Stimulated activated CD4-positive, alpha-beta T cell treated with anti-CD3 and anti-CD28 coated beads, Interleukin-4, amount 100 ng/mL, for 4 hours (primary cell): ENCODE measurements at places on chromosomes 16 and 17.

- no peak for DNase-seq
These were observed 30.1 kb upstream of the PMFBP1 start for GRCh38 chr16:72202014-72202413.

- DNase-seq, result no peak
These were observed 29.0 kb upstream of the ATP2C2 start for GRCh38 chr16:84339311-84339710.

- no peak for DNase-seq
These were observed 20.7 kb downstream of the UBN1 start for GRCh38 chr16:4868026-4868425.

GRCh38 chr16:23423496-23424049 is 29.4 kb downstream of the COG7 start:
- DNase-seq, result no peak

GRCh38 chr16:88761830-88762229 is 23.2 kb downstream of the PIEZO1 start:
- no peak for DNase-seq

- DNase-seq, result peak; percentile 9
These were observed 780 bp upstream of the DCAKD start for GRCh38 chr17:45052052-45052772.

DNA sequence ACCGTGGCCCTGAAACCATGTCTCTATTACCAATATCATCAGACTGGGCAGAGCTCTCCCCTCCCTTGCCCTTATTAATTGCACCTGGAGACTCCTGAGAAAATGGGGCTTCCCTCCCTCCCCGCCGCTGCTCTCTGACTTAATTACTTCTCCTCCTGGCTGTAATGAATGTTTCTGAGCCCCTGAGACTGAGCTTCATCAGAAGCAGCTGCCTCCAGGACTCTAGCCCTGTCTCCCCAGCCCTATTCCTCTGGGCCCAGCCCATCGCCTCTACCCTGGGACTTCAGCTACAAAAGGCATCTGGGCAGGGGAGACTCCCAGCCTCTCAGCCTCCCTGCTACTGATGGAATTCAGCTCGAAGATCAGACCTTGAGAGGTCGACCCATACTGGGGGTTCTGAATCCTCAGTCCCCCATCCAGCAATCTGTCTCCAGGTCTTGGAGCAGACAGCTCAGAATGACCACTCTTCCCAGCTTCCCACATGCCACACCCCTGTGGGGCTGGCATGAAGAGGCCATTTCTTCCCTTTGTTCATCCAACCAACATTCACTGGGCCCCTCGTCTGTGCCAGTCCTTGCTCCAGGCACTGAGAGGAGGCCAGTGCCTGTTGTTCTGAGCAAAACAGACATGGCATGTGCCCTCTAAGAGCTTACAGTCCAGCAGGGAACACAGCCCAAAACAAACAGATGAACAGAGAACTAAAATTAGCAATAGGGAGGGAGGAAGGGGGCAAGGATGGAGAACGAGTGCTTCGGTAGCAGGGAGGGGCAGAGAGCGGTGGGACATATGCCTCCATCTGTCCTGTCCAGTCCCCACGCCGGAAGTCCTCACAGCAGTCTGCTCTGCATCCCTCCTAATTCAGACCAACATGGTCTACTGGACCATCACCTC is 17.0 kb upstream of the NAGS start:
- no peak for DNase-seq

- DNase-seq, result no peak
These were observed 1.7 kb downstream of the RPH3AL start for GRCh38 chr17:350706-351448.

GRCh38 chr17:39131616-39132015 is 19.8 kb downstream of the PLXDC1 start:
- no peak for DNase-seq

- DNase-seq, result no peak
These were observed 6.8 kb downstream of the TBKBP1 start for GRCh38 chr17:47700471-47701449.

GRCh38 chr17:79707931-79708891 is 22.5 kb upstream of the ENPP7 start:
- peak; percentile 57 for DNase-seq

DNA sequence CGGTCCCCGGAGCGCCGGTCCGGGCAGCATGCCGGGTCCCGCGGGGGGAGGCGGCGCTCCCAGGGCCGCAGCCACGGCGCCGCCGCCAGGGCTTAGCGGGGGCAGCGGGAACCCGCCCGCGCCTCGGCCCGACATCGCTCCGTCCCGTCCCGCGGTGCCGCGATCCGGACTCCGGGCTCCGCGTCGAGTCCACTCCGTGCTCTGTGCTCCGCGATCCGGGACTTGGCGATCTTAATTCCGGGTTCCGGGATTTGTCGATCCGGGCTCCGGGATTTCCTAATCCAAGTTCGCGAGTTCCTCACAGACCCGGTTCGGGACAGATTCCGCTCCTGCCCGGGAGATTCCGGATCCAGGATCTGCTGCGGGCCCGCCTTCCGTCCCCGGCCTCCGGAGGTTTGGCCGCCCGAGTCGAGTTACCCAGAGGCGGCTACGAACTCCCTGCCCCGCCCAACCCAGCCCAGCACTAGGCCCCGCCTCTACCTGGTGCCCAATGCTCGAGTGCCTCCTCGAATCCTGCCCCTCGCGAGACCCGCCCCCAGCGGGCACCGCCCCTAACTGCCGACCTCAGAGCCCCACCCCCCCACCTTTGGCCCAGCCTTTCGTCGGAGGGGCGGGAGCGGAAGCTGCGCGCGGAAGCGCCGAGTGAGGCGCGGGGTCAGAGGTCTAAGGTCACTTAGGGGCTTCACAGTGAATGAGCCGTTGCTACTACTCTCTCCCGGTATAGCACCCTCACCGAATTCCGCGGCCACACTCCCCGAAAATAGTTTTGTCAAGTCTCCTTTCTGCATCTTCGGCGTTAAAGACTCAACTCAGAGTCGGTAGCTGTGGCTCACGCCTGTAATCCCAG is at the start of gene SMARCD2:
SMARCD2 (minus strand) TSS at position 146 of the 847 bp plus-strand sequence; CDS start at position 135, 11 bp downstream.
- peak; percentile 99 for DNase-seq

DNA sequence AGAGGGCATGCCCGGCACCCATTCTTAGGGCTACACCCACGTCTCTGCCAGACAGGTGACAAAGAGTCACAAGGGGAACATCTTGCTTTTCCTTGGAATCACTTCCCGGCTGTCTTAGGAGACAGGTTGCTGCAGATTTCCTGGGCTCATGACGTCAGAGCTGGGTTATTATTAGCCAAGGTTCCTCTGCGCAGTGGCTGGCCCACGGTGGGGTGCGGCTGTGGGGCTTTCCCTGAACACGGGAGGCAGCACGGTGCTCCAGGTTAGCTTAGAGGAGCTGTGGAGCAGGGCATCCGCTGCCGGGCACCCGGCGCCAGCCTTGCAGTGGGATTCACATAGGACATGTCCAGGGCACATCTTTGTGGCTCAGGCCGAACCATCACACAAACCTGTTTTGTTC is 118.0 kb upstream of the PLCG2 start:
- DNase-seq, result no peak

DNA sequence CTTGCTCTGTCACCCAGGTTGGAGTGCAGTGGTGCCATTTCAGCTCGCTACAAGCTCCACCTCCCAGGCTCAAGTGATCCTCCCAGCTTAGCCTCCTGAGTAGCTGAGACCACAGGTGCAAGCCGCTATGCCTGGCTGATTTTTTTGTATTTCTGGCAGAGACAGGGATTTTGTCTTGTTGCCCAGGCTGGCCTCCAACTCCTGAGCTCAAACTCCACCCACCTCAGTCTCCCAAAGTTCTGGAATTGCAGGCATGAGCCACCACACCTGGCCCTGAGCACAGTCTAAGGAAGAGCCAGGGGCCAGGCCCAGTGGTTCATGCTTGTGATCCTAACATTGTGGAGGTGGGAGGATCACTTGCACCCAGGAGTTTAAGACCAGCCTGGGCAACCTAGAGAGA is 21.8 kb upstream of the BCO1 start:
- no peak for DNase-seq

- DNase-seq, result no peak
These were observed 25.4 kb downstream of the RANBP10 start for GRCh38 chr16:67780847-67781564.

- DNase-seq, result no peak
These were observed 890 bp upstream of the CD300A start for GRCh38 chr17:74465378-74466110.

DNA sequence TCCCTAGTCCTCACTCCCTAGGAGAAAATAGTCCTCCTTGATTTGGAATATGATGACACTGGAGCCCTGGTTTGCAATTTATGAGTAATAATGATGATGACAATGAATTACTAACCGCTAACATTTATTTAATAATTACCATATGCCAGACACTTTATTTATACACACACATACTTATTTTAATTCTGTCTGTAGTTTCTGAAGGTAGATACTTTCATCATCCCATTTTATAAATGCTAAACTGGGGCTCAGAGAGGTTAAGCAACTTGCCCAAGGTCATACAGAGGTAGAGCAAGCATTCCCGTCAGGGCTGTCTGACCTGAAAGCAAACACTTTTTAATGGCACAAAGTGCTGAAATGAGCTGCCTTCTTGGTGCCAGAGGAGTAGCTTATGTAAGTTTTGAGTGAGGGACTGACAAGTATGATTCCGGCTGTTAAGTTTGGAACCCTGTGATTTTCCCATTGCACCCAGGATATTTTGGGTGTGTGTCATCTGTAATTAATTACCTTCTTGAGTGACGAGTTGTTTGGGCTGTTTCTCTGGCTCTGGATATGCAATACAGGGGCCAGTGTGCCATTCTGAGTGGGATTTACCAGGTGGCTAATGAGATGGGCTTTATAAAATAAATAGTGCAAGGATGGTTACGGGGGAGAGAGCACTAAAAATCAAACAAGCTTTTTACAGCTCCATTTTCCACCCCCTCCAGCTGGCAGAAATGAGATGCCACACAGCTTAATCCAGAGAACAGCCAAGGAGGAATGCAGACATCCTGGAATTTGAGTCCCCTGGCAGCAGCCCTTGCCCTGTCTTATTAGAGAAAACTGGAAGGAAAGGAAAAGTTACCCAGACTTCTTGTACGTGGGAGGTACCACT is 211.8 kb downstream of the SNX29 start:
- no peak for DNase-seq

DNA sequence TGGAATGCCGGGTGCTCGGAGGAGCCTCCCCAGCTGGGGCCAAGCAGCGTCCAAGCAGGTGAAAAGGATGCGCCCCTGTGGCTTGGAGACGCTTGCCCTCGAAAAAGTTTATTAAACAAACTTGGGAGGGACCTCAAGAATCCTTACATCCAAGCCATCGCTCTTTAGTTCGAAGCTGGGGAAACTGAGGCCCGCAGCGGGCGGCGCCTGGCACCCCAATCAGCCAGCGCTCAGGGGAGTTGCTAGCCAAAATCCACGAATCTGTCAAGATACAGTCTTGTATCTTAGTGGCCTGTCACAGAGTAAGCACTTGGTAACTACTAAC is 553 bp upstream of the B9D1 start:
- no peak for DNase-seq

DNA sequence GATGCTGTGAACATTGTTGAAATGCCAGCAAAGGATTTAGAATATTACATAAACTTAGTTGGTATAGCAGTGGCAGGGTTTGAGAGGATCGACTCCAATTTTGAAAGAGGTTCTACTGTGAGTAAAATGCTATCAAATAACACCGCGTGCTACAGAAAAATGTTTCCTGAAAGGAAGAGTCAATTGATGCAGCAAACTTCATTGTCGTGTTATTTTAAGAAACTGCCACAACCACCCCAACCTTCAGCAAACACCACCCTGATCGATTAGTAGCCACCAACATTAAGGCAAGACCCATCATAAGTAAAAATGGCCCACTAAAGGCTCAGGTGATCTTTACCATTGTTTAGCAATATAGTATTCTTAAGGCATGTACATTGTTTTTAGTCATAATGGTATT is 27.3 kb downstream of the HLF start:
- DNase-seq, result no peak

- DNase-seq, result no peak
These were observed 34.1 kb upstream of the ELAC2 start for GRCh38 chr17:13051915-13052314.

DNA sequence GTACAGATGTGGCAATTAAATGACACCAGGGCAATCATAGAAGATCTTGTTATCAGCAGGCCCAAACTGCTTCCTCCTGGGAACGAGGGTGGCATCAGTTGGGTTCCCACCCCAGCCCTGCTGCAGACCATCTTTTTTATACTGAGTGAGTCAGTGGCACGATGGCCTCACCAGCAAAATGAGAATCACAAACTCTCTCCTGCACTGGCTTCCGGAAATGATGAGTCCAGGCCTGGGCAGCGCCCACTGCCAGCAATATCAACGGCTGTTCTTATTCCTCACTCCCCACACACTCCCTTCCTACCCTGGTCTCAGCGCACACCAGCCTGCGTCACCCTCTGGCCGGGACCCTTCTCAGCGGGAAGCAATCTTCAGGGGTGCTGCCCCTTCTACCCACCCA is 340.3 kb downstream of the FOXL1 start:
- DNase-seq, result no peak

DNA sequence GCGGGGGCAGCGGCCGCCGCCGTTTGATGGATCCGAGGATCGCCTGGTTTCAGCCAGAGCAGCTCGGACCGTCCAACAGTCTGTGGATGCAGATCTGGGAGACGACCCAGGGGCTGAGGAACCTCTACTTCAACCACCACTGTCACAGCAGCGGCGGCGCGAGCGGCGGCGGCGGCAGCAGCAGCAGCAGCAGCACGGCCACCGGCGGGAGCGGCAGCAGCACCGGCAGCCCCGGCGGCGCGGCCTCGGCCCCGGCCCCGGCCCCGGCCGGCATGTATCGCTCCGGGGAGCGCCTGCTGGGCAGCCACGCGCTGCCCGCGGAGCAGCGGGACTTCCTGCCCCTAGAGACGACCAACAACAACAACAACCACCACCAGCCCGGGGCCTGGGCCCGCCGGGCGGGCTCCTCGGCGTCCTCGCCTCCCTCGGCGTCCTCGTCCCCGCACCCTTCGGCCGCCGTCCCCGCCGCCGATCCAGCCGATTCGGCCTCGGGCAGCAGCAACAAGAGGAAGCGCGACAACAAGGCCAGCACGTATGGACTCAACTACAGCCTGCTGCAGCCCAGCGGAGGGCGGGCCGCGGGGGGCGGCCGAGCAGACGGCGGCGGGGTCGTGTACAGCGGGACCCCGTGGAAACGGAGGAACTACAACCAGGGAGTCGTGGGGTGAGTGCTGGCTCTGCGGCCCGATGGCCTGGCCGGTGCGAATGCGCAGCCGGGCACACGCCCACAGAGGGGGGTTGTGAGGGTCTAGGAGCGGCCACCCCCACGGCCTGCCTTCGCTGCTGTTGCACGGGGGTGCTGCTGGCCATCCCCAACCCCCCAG is 702 bp downstream of the TENT4B start:
- peak; percentile 39 for DNase-seq

GRCh38 chr16:19482291-19482690 is 39.6 kb downstream of the GDE1 start:
- no peak for DNase-seq

DNA sequence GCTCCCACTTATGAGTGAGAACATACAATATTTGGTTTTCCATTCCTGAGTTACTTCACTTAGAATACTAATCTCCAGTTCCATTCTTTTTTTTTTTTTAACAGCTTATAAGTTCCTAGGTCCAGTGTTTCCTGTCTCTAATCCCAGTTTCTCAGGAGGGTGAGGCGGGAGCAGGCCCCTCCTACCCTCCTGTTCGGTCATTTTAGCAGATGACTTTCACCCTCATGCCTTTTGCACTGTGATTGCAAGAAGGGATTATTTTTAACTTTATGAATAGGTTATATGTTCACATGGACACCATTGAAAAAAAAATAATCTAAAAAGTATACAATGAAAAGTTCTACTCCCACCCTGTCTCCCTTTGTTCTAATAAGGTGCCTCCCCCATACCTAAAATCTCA is 47.6 kb downstream of the CDH1 start:
- no peak for DNase-seq
